ENCODE measurements at places on chromosomes 3 and 15.

- no peak for DNase-seq
Measured at GRCh38 chr3:46733026-46733800, 15.5 kb upstream of the PRSS50 start.

GRCh38 chr3:126216416-126216815, 36.0 kb upstream of the ALDH1L1 start:
- DNase-seq: no peak

- DNase-seq: no peak
Measured at GRCh38 chr3:113194823-113195401, 16.4 kb upstream of the BOC start.

GRCh38 chr15:23574742-23575141, 9.3 kb downstream of the MKRN3 start:
- DNase-seq: no peak

- no peak for DNase-seq
Measured at GRCh38 chr3:148262980-148263379, 434.7 kb upstream of the AGTR1 start.

DNA sequence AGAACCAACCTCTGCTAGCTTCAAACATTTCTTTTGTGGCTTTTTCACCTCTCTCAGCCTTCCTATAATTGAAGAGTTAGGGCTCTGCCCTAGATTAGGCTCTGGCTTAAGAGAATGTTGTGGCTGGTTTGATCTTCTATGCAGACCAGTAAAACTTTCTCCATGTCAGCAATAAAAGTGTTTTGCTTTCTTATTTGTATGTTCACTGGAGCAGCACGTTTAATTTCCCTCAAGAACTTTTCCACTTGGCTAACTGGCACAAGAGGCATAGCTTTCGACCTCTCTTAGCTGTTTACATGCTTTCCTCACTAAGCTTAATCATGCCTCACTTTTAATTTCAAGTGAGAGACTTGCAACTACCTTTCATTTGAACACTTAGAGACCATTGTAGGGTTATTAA, 964.7 kb downstream of the ROBO2 start:
- DNase-seq: no peak

DNA sequence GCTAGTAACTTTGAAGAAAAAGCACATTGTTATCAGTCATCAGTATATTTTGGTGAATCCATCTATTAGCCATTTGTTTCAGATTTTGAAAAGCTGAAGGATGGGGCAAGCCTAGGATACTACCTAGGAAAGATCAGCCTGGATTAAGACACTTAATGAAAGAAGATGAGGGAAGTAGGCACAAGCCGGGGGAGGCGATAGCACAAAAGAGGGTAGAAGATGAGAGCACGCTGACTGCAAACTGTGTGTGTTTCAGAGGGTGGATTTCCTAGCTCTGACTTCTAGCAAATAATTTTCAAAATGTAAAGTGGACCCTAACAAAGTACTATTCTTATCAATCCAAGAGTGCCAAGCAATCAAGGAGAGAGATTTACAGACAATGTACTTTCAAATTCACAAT, 22.2 kb upstream of the SOX2 start:
- DNase-seq: no peak

GRCh38 chr3:194906229-194906629, 220.5 kb downstream of the FAM43A start:
- DNase-seq: no peak

GRCh38 chr15:100732211-100733055, 130.0 kb downstream of the ASB7 start:
- no peak for DNase-seq

DNA sequence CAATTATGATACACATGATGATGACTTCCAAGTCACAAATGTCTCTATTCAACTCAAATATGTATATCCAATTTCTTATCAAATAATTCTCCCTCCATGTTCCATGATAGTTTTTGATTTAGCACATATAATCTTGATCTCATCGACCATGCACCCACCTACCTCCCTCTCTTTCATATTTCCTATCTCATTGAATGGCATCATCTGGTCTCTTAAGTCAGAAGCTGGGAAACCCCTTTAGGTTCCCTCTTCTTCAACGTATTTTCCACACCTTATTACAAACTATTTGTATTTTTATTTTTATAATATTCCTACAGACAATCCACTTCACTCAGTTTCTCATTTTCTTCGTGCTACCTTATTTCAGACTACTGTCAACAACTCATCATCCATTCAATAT, 56.9 kb upstream of the DPH6 start:
- DNase-seq: no peak

DNA sequence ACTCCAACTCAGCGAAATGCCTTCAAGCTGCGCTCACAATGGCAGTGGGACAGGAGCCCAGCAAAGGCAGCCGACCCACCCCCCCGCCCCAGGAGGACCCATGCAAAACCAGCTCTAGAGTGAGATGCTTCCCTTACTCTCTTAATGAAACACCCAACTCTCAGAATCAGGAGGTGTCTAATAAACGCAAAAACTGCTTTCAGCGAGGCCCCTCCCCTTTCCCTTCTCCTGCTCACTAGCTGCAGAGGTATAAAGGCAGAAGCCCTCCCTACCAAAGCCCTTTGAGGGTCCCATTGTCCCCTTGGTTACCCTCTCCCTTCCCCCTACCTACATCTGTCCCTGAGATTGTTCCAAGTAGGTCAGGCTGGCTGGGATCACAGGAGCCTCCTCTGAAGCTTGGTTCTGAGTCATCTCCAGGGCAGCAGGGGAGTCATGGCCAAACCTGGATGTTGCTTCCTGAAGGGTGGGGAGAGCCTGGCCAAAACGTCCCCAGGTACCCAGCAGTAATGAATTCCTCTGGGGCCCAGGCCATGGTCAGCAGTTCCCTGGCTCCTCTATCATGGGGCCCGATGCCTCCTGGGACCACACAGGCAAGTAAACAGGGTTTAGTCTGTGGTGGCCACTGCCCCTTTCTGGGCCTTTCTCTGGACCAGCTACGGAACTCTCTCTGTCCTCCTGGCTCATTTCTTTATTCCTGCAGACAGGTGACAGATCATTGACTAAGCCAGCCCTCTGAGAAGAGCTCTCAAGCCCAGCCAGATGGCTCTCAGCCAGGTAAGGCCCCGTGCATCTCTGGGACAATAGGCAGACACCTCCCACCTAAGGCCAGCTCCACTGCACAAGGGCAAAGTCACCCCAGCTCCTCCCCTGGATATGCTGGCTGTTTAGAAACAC, 8.6 kb downstream of the KLHL25 start:
- DNase-seq: no peak

DNA sequence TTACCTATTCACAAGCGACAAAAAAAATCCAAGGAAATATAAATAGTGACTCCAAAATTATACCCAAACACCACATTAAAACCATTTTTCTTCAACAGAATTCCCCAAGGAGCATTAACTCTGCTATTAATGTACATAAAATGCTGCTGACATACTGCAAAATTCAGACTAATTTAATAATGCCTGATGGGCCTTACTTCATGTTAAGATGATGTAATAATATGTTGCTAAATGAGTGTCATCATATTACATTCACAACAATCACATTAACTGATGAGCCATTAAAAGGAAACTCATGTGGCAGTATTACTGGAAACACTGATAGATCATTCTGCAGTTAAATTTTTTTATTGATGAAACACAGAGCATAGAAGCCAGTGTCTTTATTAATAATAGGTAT, 204.9 kb upstream of the CGNL1 start:
- DNase-seq: no peak
